Effector memory CD8-positive, alpha-beta T cell (primary cell): ENCODE measurements at places on chromosomes 12 and 14.
A peak's percentile ranks its signal among the peaks of the same experiment; 100 is the strongest.

GRCh38 chr12:110575326-110575725 is 7.8 kb downstream of the PPTC7 start:
- no peak overlapping the region for H3K27ac ChIP-seq
- H3K4me3 ChIP-seq = peak overlapping the region; percentile 18
- H3K36me3 ChIP-seq = peaks cover 7% of the 10 kb centered on the region
- no peak for DNase-seq

- peaks cover 29% of the 10 kb centered on the region for H3K4me1 ChIP-seq
- H3K27ac ChIP-seq = no peak overlapping the region
- DNase-seq = no peak
- H3K4me3 ChIP-seq = no peak overlapping the region
- H3K36me3 ChIP-seq = peaks cover 22% of the 10 kb centered on the region
Measured at GRCh38 chr12:7005311-7005710, 13.0 kb downstream of the LPCAT3 start.

- no peak overlapping the region for H3K4me3 ChIP-seq
- no peak for DNase-seq
- no peaks in the 10 kb centered on the region for H3K4me1 ChIP-seq
- no peak overlapping the region for H3K27ac ChIP-seq
- peaks cover 18% of the 10 kb centered on the region for H3K27me3 ChIP-seq
- no peaks in the 10 kb centered on the region for H3K36me3 ChIP-seq
Measured at GRCh38 chr12:4984971-4985370, 58.7 kb upstream of the KCNA5 start.

- peaks cover 95% of the 10 kb centered on the region for H3K27me3 ChIP-seq
- H3K4me1 ChIP-seq = peaks cover 9% of the 10 kb centered on the region
- DNase-seq = no peak
- H3K27ac ChIP-seq = no peak overlapping the region
- no peaks in the 10 kb centered on the region for H3K36me3 ChIP-seq
Measured at GRCh38 chr12:113463746-113464451, 7.8 kb downstream of the LHX5 start.

DNA sequence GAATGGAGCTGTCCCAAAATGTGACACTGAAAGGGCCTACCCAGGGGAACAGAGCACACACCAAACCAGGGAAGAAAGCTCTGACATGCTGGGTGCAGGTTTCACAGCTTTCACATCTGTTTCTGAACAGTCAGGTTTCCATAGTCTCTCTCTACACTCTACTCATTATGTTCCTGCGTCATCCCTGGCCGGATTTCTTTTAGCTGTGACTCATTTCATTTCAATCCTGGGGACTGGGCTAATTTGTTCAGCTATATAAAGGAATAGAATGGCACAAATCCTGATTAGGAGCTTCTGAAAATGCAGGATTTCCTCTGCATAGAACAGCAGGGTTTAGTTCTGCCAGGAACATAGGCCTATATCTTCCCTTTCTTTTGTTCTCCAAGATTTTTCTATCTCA is 649.8 kb downstream of the RPS29 start:
- no peak overlapping the region for H3K4me3 ChIP-seq
- no peaks in the 10 kb centered on the region for H3K4me1 ChIP-seq
- DNase-seq = no peak
- no peaks in the 10 kb centered on the region for H3K36me3 ChIP-seq
- no peak overlapping the region for H3K27ac ChIP-seq

DNA sequence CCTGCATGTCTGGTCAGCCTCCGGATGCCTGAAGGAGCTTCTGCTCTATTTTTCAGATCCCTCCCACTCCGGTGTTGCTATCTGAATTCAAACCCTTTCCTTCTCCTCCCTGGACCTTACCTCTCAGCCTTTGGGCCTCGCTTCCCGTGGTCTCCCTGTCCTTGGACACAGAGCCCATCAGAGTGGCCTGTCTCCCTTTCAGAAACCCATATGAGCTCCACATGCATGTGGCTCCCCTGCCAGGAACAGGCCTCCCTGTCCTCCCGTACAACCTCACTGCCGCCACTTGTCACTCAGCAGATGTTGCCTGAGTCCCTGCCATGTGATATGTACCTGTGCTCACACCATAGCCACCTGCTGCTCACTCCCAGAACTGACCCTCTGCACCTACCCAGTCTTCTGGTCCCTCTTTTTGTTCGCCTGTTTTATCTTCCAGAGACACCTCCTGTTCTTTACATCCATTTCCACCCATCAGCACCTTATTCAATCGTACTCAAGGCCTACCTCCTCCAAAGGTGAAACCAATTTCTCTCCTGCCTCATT is 182.5 kb downstream of the ZFP36L1 start:
- H3K36me3 ChIP-seq = no peaks in the 10 kb centered on the region
- H3K27ac ChIP-seq = no peak overlapping the region
- no peaks in the 10 kb centered on the region for H3K27me3 ChIP-seq
- H3K4me3 ChIP-seq = no peak overlapping the region
- DNase-seq = no peak

GRCh38 chr12:110444455-110444854 is 5.7 kb downstream of the ARPC3 start:
- peaks cover 80% of the 10 kb centered on the region for H3K36me3 ChIP-seq
- no peaks in the 10 kb centered on the region for H3K27me3 ChIP-seq
- peak overlapping the region; percentile 46 for H3K27ac ChIP-seq

DNA sequence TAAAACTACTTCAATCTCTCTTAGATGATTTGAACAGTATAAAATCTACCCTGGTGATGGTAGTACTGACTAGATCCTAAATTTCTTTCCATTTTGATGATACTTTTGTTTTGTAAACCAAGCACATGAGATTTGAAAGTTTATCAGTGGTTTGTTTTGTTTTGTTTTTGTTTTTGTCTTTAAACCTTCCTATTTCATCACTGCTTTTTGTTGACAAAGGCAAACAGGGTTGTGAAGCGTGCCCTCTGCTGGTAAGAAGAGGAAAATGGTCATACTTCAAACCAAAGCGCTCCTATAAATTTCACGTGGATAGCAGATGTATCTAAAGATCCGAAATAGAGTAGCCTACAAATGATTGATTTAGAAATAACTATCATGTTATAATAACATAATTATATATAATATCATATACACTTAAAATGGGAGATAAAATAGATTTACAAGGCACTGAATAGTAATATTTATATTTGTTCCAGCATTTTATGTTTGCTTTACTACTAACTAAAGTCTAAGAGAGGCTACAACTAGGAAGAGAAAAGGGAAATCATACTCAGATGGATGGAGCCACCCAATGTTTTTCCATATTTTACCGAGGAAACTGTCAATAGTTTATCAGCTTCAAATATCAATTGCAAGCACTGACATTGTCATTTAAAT is 254.0 kb upstream of the USP15 start:
- no peaks in the 10 kb centered on the region for H3K36me3 ChIP-seq
- H3K27me3 ChIP-seq = no peaks in the 10 kb centered on the region
- no peak overlapping the region for H3K4me3 ChIP-seq

DNA sequence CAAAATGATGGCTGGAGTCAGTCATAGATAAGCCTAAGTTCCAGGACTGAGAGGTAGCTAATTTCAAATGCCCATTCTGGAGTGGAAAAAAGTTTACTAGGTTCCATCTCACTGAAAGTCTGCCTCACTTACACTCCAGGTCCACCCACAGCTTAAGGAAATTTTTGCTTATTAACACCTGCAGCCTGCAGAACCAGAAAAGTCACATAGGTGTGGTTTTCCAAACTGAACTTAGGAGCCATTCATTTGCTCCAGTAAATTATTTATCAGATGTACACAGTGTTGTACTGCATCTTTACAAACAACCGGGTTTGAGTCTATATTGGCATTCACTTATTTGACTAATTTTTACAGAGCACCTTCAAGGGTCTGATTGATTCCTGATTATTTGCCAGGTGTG is 157.4 kb upstream of the ARID2 start:
- H3K27me3 ChIP-seq = peaks cover 9% of the 10 kb centered on the region
- H3K27ac ChIP-seq = no peak overlapping the region
- H3K4me3 ChIP-seq = no peak overlapping the region
- no peaks in the 10 kb centered on the region for H3K36me3 ChIP-seq
- H3K4me1 ChIP-seq = no peaks in the 10 kb centered on the region

DNA sequence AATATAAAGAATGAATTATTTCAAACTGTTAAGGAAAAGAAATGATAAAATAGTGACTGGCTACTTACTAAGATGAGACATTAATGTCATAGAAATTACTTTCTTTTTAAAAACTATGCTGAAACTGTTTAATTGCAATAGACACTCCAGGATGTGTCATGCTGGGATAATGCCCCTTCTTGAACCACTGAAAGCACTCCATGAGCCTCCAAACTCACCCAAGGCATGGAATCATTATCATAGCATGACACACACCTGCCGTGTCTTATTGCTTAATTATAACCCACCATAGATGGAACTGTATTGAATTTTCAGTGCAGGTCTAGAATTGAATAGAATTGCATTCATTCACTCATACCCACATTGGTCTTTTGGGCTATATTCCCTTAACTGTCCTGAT is 4.3 kb downstream of the MBIP start:
- no peak overlapping the region for H3K4me3 ChIP-seq
- peaks cover 24% of the 10 kb centered on the region for H3K36me3 ChIP-seq
- DNase-seq = no peak

DNA sequence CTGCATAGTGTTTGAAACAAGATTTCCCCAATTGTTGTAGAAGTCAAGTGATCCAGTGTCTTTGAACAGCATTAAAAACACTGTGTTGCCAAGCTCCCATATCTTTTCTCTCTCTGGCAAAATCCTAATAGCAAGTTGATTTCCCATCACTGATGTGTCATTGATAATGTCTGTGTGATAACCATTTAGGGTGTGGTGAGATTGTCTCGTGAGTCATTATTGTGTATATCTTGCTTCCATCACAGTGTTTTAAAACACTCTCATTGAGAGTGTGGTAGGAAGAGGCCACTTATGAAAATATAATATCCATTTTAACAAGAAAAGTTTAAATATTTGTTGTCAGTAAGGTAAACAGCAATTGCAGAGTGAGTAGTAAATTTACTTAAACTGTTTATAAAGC is 74.7 kb downstream of the PRORP start:
- H3K27ac ChIP-seq = peak overlapping the region; percentile 76
- no peak for DNase-seq
- H3K27me3 ChIP-seq = no peaks in the 10 kb centered on the region
- peaks cover 21% of the 10 kb centered on the region for H3K4me1 ChIP-seq

GRCh38 chr12:67419810-67420209 is 150.7 kb downstream of the CAND1 start:
- no peaks in the 10 kb centered on the region for H3K27me3 ChIP-seq
- no peak for DNase-seq
- H3K4me1 ChIP-seq = no peaks in the 10 kb centered on the region

GRCh38 chr12:4148418-4149056 is 125.0 kb upstream of the CCND2 start:
- no peaks in the 10 kb centered on the region for H3K27me3 ChIP-seq
- peaks cover 4% of the 10 kb centered on the region for H3K36me3 ChIP-seq
- no peak overlapping the region for H3K4me3 ChIP-seq
- peak overlapping the region; percentile 33 for H3K27ac ChIP-seq
- H3K4me1 ChIP-seq = peaks cover 54% of the 10 kb centered on the region
- DNase-seq = peak; percentile 36

GRCh38 chr12:84463741-84464495 is 448.7 kb downstream of the SLC6A15 start:
- no peak overlapping the region for H3K4me3 ChIP-seq
- no peak overlapping the region for H3K27ac ChIP-seq
- H3K36me3 ChIP-seq = no peaks in the 10 kb centered on the region

DNA sequence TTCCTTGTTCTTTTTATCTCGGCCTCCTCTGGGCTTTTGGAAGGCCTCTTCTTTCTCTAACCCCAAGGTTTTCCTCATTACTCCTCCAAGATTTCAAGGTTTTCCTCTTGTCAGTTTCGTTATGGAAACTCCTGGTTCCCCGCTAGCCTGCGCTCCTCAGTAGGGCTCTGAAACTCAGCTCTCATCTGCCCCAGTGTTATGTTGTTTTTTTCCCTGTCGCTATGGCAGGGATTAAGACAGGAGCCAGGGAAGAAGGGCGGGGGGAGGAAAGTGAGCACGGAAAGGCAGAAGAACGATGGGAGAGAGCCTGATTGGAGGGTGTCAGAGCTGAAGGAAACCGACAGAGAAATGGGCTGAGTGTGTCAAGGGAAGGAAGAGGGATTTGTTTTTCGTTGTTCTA is 26.5 kb upstream of the JDP2 start:
- H3K27ac ChIP-seq = no peak overlapping the region
- no peak for DNase-seq
- H3K4me3 ChIP-seq = no peak overlapping the region
- no peaks in the 10 kb centered on the region for H3K4me1 ChIP-seq
- H3K27me3 ChIP-seq = peaks cover 28% of the 10 kb centered on the region
- no peaks in the 10 kb centered on the region for H3K36me3 ChIP-seq

- DNase-seq = no peak
- H3K4me3 ChIP-seq = no peak overlapping the region
- H3K36me3 ChIP-seq = peaks cover 29% of the 10 kb centered on the region
- H3K27ac ChIP-seq = no peak overlapping the region
- peaks cover 20% of the 10 kb centered on the region for H3K4me1 ChIP-seq
Measured at GRCh38 chr12:133180669-133181068, 626 bp upstream of the ZNF268 start.

GRCh38 chr12:50505675-50506530 is 1.1 kb downstream of the DIP2B start:
- peaks cover 8% of the 10 kb centered on the region for H3K36me3 ChIP-seq
- H3K27ac ChIP-seq = peak overlapping the region; percentile 90
- no peak for DNase-seq

- H3K27ac ChIP-seq = no peak overlapping the region
- H3K36me3 ChIP-seq = peaks cover 3% of the 10 kb centered on the region
- H3K4me3 ChIP-seq = no peak overlapping the region
- no peak for DNase-seq
Measured at GRCh38 chr14:59308673-59309072, 120.2 kb downstream of the DAAM1 start.

GRCh38 chr14:46820291-46820690 is 168.7 kb upstream of the RPL10L start:
- H3K4me1 ChIP-seq = no peaks in the 10 kb centered on the region
- no peaks in the 10 kb centered on the region for H3K27me3 ChIP-seq
- H3K27ac ChIP-seq = no peak overlapping the region
- DNase-seq = no peak
- H3K4me3 ChIP-seq = no peak overlapping the region
- H3K36me3 ChIP-seq = no peaks in the 10 kb centered on the region

DNA sequence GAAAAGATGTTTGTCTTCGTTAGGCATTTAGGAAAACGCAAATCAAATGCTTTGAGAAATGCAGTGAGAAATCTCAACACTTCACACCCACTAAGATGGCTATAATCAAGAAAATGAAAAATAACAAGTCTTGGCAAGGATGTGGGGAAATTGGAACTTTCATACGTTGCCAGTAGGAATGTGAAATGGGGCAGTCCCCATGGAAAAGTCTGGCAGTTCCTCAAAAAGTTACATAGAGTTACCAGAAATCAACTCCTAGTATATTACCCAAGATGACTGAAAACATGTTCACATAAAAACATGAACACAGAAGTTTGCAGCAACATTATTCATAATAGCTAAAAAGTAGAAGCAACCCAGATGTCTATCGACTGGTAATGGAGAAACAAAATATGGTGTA is 41.5 kb upstream of the LRTM2 start:
- H3K36me3 ChIP-seq = peaks cover 20% of the 10 kb centered on the region
- peaks cover 11% of the 10 kb centered on the region for H3K4me1 ChIP-seq
- DNase-seq = no peak
- H3K4me3 ChIP-seq = no peak overlapping the region
